Stimulated activated CD4-positive, alpha-beta T cell treated with anti-CD3 and anti-CD28 coated beads, TNF-alpha, amount 100 ng/mL, for 48 hours (primary cell): ENCODE measurements at places on chromosomes 3 and 15.

- no peak for DNase-seq
Measured at GRCh38 chr15:77889009-77889806, 188.3 kb downstream of the TBC1D2B start.

GRCh38 chr3:178231645-178232044, 304.6 kb upstream of the KCNMB2 start:
- no peak for DNase-seq

- no peak for DNase-seq
Measured at GRCh38 chr15:38048001-38048455, 113.6 kb downstream of the TMCO5A start.

DNA sequence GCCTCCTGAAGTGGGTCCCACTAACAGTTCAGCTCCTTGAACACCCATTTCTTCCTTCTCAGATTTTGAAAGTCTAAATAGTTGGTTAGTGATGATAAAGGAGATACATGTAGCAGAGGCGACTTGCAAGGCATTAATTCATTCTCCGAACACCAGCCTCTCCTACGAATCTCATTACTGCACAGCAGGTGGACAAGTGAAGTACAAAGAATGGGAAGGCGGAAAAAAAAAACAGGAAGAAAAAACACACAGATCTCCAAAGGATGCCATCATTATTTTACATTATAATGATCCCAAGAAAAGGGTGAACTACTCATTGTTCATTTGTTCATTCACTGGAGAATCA, 276.5 kb downstream of the MAGI1 start:
- DNase-seq: no peak

DNA sequence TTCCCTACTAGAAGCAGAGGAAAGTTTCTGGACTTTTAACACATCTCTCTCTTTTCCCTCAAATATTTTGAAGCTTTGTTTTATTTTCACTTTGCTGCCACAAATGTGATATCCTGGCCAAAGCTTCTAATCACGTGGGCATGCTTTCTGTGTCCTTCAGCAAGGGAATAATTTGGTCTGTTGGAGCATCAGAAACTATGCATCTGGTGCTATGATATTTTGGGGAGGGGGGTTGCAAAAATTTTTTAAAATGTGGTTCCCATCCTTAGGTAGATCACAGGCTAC, 254.2 kb downstream of the GAP43 start:
- DNase-seq: no peak

DNA sequence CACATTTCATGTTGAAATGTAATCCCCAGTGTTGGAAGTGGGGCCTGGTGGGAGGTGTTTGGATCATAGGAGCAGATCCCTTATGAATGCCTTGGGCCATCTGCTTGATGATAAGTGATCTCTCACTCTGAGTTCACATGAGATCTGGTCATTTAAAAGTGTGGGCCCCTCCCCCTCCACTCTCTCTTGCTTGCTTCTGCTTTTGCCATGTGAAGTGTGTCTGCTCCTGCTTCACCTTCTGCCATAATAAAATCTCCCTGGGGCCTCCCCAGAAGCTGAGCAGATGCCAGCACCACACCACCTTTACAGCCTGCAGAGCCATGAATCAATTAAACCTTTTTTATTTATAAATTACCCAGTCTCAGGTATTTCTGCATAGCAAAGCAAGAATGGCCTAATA, 14.2 kb upstream of the CD200R1L start:
- no peak for DNase-seq

DNA sequence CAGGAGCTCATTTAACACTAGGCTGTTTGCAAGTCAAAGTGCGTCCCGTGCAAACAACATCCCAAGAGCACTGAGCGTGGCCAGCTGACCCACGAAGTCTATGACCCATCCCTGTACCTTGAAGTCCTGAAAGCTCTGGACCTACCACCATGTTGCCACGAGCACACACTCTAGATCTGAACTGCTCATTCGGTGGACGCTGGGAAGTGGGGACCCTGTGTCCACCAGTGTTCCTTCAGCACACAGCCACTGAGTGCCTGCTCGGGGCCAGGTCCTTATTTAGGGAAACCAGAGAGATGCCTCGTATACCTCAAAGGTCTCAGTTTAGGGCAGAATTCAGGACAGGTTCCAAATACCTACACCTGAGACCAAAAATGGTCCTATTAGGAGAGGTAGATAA, 236.9 kb downstream of the XXYLT1 start:
- no peak for DNase-seq

DNA sequence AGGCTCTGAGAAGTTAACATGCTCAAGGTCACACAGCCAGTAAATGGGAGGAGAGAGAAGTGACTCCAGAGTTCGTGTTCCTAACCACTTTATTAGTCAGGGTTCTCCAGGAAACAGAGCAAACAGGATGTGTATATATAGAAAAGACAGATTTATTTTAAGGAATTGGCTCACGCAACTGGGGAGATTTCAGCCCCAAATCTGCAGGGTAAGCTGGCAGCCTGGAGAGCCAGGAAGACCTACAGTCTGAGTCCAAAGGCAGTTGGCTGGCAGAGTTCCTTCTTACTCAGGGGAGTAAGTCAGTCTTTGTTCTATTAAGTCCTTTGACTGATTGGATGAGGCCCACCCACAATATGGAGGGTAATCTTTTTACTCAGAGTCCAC, 118.2 kb upstream of the PROK2 start:
- no peak for DNase-seq

DNA sequence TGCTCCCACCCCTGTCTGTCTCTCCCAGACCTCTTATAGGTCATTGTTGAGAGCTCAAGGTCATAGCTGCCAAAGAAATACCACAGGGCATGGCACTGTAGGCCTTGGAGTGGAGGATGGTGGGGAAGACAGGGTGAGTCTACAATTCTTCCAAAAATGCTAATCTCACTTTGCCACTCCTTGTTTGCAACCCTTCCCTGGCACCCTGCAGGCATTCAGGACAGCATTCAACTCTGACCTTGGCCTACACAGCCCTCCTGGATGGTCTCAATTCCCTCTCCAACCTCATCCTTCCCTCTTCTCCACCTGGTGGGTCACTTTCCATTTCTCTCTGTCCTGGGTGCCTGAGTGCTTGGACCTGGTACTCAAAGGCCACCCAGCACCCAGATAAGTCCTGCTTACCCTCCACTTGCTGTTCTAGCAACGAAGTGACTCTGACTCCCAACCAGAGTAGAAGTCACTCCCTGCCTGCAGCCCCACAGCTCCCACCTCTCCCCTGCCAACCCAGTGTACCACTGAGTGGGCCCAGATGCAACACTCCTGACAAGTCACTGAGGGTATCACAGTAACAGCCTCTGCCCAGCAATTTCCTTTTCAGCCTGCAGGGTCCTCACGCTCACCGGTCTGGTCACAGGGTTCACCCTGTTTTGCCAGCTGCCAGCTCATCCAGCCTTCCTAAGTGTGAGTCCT, 36.6 kb downstream of the AMOTL2 start:
- no peak for DNase-seq

DNA sequence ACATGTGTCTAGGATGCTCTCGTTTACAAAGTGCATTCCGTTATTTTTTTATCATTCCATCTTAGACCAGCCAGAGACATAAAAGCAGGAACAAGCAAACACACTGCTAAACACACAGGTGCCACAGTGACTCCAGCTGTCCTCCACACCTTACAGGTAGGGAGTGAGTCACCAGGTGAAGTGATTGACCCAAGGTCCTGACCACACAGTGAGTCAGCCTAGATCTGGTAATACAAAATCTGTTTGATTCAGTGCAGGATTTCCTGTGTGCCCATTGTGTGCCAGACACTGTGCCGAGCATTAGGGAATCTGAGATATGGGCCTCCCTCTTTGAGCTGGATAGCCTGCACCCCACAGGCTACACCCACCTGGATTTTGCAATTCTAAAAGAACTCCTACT, 16.7 kb upstream of the BFSP2 start:
- DNase-seq: no peak

- DNase-seq: no peak
Measured at GRCh38 chr3:159829539-159830227, 159.0 kb upstream of the IL12A start.

GRCh38 chr3:169850618-169851017, 19.1 kb downstream of the LRRC31 start:
- no peak for DNase-seq

DNA sequence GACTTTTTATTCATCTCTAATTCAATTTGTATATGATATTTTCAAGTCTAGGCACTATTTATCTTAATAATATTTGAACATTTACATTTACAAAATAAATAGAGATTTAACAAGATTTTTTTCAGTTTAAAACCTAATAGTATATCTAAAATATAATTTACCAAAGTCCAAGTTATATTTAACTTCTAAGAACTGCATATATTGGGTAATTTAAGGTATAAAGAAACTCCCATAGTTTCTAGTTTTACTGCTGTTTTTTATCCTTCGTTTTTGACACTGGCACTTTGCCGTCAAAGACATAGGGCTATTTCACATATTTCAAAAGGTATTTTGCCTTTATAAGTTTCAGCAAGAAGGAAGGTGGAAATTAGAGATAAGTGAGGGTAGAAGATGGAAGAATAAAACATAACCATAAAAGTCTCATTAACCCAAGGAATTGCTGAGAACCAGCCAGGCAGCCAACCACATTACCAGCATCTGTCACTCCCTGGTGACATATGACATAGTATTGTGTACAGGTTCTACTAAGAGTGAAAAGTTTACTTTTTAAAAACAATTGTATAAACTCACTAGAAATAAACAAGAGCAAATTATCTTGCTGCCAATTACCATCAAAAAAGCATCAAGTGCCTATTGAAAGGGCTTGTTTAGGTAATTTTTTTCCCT, 251.5 kb downstream of the NSUN3 start:
- no peak for DNase-seq

- DNase-seq: no peak
Measured at GRCh38 chr3:71585131-71585530, 1.6 kb upstream of the FOXP1 start.

GRCh38 chr15:34644061-34644460, 60.6 kb upstream of the GOLGA8B start:
- no peak for DNase-seq

DNA sequence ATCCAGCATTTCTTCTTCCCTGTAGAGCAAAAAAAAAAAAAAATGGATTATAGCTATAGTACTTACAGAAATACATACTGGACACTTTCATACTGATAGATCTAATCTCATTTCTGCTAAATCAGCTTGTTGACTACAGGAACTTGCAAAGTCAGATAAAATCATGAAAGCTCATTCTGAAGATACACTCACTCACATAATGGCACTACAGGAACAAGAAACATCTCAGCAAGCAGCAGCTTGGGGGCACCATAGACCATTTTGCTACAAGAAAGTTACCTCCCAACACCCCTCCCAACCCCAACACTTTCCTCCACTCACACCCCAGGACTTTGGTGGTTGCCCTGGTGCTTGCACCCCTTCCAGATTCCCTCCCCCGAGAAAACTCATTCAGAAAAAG, 4.6 kb downstream of the MYH15 start:
- DNase-seq: no peak

DNA sequence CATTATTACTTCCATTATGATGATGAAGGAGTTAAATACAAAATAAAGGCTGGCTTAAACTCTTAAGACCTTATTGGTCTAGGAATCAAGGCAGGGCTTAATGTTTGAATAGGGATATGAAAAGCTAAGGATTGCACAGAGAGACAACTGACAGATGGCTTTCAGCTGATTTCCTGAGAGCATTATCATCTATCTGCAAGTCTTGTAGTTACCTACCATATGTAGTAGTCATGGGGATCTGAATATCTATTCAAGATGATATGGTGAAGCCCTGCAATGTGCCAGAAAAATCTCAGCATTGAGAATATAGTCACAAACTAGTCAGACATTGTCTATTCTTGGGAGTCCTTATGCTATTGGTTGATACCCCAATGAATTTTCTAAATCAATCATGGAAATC, 47.5 kb upstream of the CHMP2B start:
- no peak for DNase-seq

DNA sequence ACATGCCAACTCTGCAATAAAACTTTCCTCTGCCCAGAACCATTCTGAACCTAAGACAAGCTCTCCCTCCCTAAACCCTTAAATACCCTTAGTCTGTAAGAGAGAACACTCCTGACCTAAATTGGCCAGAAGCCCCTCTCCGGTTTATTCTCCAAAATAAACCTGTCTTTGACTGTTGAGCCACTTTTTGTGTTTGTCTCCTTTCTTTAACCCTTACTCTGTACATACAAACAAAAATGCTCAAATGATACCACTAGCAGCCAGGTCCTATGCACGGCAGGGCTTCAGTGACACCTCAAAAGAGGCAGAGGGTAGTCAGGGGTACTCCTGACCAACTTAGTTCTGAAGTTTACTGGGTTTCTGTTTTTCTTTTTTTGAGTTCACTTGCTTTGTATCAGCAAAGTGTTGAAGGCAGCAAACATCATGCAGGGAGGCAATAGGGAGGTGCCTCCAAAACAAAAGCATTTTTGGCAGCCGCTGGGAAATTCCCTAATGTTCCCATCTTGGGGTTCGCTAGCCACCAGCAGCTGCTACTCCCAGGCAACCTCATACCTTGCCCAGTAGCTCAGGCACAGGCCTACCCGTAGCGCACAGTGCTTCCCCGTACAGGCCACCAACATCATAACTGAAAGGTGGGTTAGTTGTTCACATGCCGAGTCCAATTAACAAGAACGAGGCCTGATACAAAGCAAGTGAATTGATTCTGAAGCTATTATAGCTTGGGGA, 62.9 kb upstream of the GCNT3 start:
- DNase-seq: no peak

DNA sequence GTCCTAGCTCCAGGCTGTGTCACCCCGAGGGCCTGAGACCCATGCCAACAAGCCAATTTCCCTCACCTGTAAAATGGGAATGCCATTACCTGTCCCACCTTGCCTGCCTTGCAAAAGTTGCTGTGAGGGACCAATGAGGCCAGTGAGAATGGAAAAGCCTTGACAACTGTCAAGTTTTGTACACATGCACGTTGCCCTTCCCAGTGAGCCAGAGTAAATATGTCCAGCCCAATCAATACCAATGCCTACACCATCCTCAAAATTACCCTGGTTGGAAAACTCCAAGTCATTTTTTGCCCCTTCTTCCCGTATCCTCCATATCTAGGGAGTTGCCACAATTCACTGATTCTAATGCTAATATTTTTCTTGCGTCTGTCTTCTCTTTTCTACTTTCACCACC, 73.5 kb upstream of the RASGRF1 start:
- no peak for DNase-seq

DNA sequence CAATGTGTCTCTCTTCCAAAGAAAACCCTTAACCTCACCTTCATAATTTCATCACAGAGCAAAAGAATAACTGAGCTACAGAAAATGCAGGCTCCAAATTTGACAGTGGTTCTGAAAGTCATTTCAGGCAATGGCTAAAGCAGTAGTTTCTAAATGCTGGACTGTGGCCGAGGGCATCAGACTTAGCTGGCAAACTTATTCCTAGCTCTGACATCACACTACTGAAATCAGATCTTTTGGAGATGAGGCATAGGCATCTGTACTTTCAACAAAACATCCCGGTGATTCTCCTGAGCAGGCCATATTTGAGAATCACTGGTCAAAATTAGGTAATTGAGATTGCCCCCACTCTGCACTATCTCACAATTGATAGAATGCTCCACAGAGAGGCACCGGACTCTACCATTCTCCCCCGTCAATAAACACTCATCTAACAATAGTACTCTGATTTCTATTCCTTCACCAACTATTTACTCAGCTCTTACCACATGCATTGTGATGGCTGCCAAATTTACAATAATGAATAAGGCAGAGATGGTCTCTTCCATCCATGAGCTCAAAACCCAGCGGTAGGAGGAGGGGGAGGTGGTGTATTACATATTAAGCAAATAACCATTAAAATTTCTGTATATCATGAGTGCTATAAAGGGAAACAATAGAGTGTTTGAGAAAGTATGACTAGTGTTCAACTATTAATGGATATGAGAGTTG, 57.3 kb upstream of the SPRED1 start:
- DNase-seq: no peak

GRCh38 chr3:15359677-15360397, 27.5 kb upstream of the SH3BP5 start:
- DNase-seq: no peak

GRCh38 chr3:8736436-8736835, 2.8 kb downstream of the CAV3 start:
- DNase-seq: no peak
